ENCODE measurements at places on chromosomes 7 and 10. TPM values are rescaled to one million over a fixed set of nuclear protein-coding genes. Genes with fewer than 3 reads are reported as not detected.

DNA sequence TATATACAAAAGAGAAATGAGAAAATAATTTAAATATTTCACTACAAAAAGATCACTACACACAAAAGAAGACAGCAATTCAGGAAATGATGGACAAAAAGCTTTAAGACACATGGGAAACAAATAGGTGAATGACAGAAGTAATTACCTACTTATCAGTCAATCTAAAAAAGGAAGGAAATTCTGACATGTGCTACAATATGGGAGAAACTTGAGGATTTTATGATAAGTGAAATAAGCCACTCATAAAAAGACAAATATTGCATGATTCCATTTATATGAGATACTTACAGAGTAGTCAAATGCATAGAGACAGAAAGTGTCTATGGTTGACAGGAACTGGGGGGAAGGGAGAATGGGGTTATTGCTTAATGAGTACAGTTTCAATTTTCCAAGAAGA is 339.2 kb downstream of the CALN1 start:
- no peaks in the 10 kb centered on the region for H3K27me3 ChIP-seq
- no peaks in the 10 kb centered on the region for H3K36me3 ChIP-seq
- DNase-seq: no peak
- H3K27ac ChIP-seq: no peak overlapping the region
- no peak overlapping the region for H3K4me3 ChIP-seq
- H3K4me1 ChIP-seq: no peaks in the 10 kb centered on the region

DNA sequence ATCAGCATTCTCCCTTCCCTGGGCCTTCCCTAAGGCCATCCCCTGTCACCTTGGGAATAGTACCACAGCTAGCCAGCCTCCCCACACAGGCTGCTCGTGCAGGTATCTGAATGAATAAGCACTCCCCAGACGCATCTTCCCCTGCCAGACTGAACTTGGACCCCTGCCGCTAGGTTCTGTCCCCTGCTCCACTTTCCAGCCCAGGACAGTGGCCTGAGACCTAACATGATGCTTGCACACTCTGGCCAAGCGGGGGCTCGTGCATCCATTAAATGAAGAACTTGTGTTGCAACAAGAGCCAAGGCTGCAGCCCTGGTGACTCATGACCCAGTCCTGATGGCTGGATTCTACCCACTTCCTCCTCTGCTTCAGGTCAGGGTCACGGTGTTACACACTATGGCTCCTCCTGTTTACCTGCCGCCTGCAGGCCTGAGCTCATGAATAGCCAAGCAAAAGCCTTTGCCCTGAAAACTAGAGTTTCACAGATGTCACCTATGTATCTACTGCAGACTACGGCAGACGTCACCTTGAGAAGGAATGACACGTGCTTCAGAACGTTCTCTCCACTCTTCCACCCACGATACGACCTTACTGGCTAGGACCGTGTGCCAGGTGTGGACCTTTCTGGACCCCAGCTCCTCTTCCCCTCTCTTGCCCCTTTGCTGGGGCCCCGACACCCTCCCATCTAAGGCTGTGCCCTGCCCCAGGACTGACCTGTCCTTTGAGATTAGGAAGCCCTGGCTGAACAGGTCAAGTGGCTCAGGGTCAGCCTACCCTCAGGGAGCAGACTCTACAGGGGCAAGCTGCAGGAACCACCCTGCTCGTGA is 6.5 kb downstream of the ASB13 start:
- H3K36me3 ChIP-seq: no peaks in the 10 kb centered on the region
- no peak overlapping the region for H3K4me3 ChIP-seq
- no peak for DNase-seq
- H3K4me1 ChIP-seq: peaks cover 5% of the 10 kb centered on the region

Gene SAP25
- 46.4 TPM for total RNA-seq

GRCh38 chr10:120186506-120186905 is 270.5 kb upstream of the PLPP4 start:
- no peaks in the 10 kb centered on the region for H3K4me1 ChIP-seq
- H3K36me3 ChIP-seq: no peaks in the 10 kb centered on the region
- DNase-seq: no peak
- no peaks in the 10 kb centered on the region for H3K27me3 ChIP-seq
- H3K27ac ChIP-seq: no peak overlapping the region
- no peak overlapping the region for H3K4me3 ChIP-seq

DNA sequence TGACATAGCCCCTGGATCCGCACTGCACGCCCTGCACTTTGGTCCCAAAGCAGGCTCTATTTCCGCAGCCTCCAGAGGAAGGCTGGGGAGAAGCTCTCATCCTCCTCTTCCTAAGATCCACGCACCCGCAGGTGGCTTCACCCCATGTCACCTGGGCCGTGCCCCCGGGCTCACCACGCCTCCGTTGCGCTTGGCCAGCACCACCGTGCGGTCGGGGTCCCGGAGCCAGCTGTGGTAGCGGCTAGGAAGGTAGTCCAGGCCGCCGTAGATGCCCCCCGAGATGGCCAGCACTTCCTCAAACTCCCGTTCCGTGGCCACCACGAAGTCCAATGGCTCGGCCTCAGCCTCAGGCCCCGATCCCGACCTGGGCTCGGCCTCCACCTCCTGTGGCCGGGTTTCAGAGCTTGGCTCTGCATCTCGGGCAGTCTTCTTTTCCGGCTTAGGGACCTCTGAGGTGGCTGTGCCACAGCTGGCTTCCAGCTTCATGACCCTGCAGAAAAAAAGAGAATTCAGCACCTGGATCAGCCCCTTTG is 5.7 kb downstream of the NAT16 start:
- H3K27ac ChIP-seq: no peak overlapping the region
- H3K36me3 ChIP-seq: no peaks in the 10 kb centered on the region
- peaks cover 68% of the 10 kb centered on the region for H3K27me3 ChIP-seq
- no peak overlapping the region for H3K4me3 ChIP-seq

GRCh38 chr7:69687739-69688433 is 89.6 kb downstream of the AUTS2 start:
- peaks cover 7% of the 10 kb centered on the region for H3K4me1 ChIP-seq
- H3K36me3 ChIP-seq: no peaks in the 10 kb centered on the region
- H3K4me3 ChIP-seq: no peak overlapping the region
- no peaks in the 10 kb centered on the region for H3K27me3 ChIP-seq
- no peak overlapping the region for H3K27ac ChIP-seq
- no peak for DNase-seq

DNA sequence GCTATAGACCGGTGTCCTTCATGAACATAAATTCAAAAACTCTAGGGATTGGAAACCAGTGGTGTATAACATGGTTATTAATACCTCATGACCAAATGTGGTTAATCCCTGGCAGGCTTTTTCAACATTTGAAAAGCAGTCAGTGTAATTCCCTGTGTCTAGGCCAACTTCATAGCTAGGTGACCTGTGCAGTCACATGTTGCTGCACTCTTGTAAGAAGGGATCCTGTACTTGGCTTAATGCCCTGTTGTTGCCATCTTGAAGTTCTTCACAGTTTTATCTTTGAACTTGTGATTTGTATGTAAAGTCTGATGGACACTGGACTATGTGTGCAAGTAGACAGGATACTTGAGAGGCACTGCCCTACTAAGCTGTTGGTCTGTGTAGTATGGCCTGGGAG is 39.7 kb downstream of the ZNF33A start:
- H3K4me1 ChIP-seq: no peaks in the 10 kb centered on the region
- H3K27me3 ChIP-seq: no peaks in the 10 kb centered on the region
- DNase-seq: no peak
- no peak overlapping the region for H3K4me3 ChIP-seq
- H3K27ac ChIP-seq: no peak overlapping the region
- peaks cover 25% of the 10 kb centered on the region for H3K36me3 ChIP-seq

- no peaks in the 10 kb centered on the region for H3K36me3 ChIP-seq
- no peaks in the 10 kb centered on the region for H3K4me1 ChIP-seq
Observed at GRCh38 chr7:117053432-117053831, 100.1 kb downstream of the ST7 start.

DNA sequence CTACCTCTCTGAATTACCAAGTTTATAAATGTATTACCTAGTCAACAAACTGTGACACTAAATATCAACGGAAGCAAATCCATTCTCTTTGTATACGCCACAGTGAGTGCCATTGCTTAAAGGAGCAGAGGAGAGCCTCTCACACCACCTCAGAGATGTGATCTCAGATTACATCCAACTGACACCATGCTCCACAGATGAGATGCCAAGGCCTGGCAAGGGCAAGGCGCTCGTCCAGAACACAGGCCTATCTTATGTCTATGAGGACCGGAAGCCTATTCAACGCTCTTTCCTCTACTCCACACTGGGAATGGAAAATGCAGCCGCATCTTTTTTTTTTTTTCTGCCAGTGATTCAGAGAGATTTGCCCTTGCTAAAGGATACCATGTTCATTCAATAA is 11.4 kb downstream of the PDIA4 start:
- DNase-seq: no peak
- peaks cover 58% of the 10 kb centered on the region for H3K36me3 ChIP-seq
- no peaks in the 10 kb centered on the region for H3K27me3 ChIP-seq
- no peak overlapping the region for H3K27ac ChIP-seq
- H3K4me3 ChIP-seq: no peak overlapping the region

DNA sequence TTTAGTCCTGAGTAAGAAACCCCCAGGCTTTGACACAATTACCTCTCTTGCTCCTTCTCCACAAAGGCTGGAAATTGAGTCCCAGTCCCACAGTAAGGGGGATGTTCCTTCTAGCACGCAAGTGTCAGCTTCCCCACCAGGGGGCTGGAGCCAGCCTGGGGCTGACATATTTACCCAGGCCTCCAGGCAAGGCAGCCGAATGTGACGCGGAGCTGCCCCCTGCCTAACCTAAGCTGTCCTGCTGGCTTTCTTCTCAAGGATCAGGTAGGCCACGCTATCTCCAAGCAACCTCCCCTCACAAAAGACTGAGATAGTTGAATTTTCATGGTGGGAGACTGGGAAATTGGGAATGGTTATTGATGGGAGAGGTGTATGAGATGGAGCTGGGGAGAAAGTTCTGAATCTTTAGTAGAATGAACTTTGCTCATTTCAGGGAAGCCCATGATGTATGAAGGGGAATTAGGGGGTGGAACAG is 19.2 kb upstream of the BMPER start:
- H3K4me1 ChIP-seq: no peaks in the 10 kb centered on the region
- H3K27ac ChIP-seq: no peak overlapping the region
- no peaks in the 10 kb centered on the region for H3K36me3 ChIP-seq
- no peak for DNase-seq

Gene TMEM176A
- total RNA-seq: 2.0 TPM

DNA sequence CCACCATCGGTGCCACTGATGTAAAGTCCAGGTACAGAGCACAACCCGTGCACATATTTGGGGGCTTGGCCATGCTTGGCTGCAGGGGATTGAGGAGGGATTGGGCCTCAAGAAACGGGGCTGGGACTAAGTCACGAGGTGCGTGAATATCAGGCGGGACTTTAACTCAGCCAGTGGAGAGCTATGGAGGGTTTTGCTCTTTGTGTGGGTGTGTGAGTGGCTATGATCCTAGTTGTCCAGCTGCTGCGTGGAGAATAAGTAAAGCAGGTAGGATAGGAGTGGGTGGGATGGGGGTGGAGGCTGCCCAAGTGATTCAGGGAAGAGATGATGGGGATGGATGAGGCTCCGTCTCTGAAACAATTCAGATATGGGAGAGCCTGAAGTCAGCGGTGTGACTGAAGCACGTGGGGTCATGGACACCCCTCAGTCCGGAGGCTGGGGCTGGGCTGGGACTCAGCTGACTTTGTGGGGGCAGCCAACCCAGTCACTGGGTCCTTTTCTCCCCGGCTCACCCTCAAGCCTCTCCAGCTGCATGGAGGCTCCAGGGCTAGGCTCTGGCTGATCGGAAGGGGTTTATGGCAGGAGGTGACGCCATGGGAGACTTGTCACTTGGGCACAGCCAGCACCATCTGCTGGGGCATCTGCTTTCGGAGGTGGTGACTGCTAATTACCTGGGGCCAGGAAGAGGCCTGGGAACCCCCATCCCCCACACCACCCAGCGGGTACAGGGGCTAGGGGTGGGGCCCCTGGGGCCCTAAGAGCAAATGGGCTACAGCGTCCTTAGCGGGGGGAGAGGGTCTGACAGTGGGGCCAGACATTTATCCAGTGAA is 1.7 kb upstream of the LFNG start:
- DNase-seq: no peak
- peaks cover 2% of the 10 kb centered on the region for H3K36me3 ChIP-seq
- no peaks in the 10 kb centered on the region for H3K27me3 ChIP-seq
- H3K4me3 ChIP-seq: no peak overlapping the region
- H3K4me1 ChIP-seq: peaks cover 43% of the 10 kb centered on the region

Gene MCM10
- total RNA-seq: 1.3 TPM

Gene TMEM229A
- not detected for total RNA-seq

DNA sequence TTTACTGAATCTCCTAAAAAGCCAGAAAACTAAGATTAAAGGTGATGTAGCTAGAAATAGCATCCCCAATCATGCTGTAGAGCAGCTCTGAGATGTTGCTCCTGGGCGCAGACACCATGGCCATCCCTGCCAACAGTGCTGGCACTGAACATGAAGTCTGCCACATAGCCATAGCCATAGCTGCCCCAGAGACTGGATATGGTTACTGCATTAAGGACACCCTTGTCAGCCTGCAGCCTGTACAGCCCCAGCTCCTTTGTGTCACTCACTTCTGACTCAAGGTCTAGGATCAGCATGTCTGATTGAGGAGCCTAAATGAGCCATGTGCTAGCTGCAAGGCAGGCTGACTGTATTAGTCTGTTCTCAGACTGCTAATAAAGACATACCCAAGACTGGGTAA is 284.6 kb downstream of the RPS24 start:
- no peak overlapping the region for H3K4me3 ChIP-seq
- peaks cover 20% of the 10 kb centered on the region for H3K4me1 ChIP-seq
- DNase-seq: no peak
- no peaks in the 10 kb centered on the region for H3K36me3 ChIP-seq

Gene HMX2
- not detected for total RNA-seq
